ENCODE measurements at places on chromosomes 11 and 22.

- DNase-seq: no peak
These were observed 72.1 kb upstream of the KCNQ1OT1 start for GRCh38 chr11:2771758-2772466.

DNA sequence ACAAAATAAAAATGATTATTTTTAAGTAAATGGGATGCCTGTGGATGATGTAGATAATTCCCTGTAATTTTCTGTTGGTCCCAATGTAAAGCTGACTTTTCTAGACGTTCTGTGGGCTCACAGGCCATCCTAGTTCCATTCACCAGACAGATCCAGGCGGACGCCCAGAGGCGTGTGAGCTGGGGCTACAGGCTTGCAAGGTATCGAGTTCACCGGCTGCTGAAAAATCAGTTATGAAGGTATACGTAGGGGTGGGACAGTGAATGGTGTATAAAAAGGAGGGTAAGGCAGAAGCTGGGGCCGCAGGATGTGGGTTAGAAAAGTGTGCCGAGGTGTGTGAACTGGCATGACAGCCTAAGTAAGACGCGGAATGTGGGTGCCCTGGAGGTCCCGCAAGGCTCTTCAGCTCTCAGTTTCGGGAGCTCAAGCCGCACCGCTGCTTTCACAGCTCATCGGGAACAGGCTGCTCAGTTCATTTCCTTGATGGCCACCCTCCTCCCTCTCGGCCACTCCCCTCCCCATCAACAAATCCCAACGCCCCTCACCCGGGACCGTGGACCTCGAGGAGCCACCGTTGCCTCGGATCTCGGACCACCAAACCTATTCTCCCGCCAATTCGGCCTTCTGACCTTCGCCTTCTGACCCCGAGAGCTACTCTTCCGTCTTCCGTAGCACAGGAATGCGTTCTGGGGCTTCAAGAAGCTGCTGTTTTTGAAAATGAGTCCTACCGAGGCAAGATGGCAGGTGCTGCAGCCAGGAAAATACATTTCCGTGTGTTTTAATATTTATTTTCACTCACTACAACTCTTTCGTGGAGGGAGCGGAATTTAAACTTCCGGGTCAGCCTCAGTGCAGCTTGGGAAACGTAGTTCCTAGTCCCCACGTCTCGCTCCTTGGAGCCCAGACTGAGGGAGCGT, at the start of gene XNDC1N:
XNDC1N (minus strand) TSS at position 775 of the 917 bp plus-strand sequence. CDS start 5,241 bp downstream, outside the sequence.
- DNase-seq: peak; percentile 32

GRCh38 chr11:15215005-15215404, 100.3 kb downstream of the INSC start:
- no peak for DNase-seq

DNA sequence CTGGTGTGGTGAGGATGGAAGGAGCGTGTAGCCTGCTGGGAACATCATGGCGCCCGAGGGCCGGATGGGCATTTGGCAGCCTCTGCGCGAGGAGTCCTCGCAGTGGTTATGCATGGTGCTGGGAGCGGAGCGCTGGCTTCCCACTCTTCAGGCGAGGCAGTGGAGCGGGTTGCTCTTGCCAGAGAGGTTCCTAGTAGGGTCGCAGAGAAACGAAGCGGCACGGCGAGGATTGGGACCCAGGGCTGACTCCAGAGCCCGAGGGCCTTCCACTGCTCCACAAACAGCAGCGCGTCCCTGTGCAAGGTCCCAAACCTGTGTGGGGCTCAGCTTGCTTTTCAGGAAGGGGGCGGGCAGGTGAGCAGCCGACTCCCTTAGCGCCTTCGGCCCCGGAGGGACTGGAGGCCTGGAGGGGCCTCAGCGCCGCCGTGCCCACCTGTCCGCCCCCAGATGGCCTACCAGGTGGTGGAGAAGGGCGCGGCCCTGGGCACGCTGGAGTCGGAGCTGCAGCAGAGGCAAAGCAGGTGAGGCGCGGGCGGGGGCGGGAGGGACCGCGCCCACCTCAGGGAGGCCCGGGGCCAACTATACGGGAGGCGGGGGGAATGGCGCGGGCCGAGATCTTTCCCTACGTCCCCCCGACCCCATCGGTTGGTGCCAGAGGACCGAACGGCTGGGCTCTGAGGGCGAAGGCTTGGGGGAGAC, 7.2 kb downstream of the ATG16L2 start:
- DNase-seq: no peak

DNA sequence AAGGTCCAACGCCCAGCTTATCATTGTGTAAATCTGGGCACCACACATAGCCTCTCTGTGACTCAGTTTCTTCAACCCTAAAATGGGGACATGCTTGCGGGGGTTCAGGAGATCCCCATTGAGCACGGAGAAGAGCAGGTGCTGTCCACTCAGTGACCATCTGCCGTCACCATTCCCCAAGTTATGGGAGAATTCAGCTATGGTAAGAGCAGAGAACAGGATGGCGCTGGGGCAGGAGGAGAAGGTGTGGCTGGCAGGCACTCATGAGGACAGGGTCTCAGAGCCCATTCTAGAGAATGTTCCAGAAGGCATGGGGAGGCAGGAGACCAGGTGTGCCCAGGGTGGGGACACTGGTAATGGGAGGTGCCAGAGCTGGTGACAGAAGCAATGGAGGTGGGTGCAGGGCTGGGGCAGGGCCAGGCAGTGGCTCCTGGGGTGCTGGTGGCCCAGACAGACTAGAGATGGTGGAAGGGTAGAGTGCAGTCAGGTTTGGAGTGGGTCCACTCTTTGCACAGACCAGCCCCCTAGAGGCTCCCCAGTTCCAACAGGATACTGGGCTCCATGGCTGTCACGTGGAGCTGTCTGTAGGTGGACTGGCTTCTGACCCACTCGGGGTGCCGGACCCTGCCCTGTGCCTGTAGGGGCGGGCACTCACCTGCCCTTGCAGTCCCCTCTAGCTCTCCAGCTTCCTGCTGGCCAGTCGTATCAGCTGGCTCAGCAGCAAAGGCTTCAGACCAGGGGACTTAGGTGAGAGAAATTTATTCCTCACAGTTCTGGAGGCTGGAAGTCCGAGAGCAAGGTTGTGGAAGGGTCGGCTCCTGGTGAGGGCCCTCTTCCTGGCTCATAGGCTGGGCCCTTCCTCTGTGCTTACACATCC, 84.7 kb downstream of the CDKN1C start:
- no peak for DNase-seq
